ENCODE measurements at places on chromosomes 6 and 20. TPM values are rescaled to one million over a fixed set of nuclear protein-coding genes. Genes with fewer than 3 reads are reported as not detected.

DNA sequence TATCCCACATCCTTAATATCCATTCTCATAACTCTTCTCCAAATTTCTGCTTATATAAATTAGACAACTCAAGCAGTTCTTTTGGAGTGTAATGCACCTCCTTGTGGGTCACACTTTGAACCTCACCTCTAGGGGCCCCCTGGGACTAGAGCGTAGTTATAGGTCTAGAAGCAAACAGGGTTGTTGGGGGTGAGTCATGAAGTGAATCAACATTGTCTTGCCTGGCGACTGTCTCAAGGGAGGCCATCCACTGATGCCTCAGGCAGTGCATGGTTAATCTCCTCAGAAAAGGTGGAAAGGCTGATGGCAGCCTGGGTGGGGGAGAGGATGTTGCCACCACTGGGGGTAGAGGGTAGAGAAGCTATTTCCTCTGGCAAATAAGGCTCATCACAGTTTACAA, 129.1 kb downstream of the TNFRSF21 start:
- DNase-seq, result peak; percentile 2

DNA sequence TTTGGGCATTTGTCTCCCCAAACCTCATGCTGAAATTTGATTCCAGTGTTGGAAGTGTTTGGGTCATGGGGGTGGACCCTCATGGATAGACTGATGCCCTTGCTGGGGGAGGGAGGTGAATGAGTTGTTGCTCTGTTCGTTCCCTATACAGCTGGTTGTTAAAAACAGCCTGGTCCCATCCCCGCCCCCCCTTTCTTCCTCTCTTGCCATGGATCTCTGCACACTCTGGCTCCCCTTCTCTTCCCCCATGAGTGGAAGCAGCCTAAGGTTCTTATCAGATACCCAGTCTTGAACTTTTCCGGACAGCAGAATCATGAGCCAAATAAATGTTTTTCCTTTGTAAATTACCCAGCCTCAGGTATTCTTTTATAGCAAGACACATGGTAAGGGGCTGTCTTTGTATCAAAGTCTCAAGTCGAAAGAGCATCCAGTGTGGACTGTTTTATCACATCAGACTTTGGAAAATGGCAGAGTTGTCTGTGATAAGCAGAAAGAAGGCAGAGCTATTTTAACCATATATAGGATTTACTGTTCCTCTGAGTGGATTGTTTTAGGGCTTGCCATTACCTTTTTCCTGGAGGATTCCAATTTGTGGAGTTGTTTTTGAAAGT, 31.2 kb downstream of the SLC9A8 start:
- DNase-seq, result no peak

The PLN gene
- total RNA-seq, result not detected

The SLC35F1 gene
- 0.09 TPM for total RNA-seq

The OTOR gene
- not detected for total RNA-seq
